ENCODE measurements at places on chromosomes 1 and 21. TPM values are rescaled to one million over a fixed set of nuclear protein-coding genes. Genes with fewer than 3 reads are reported as not detected.
A peak's percentile ranks its signal among the peaks of the same experiment; 100 is the strongest.

Gene TCEANC2
- total RNA-seq = 2.1 TPM

Gene AVPR1B
- not detected for total RNA-seq

Gene CDC42SE1
- total RNA-seq = 61.4 TPM

Gene MFN2
- 66.4 TPM for total RNA-seq

Gene TRIM45
- 0.90 TPM for total RNA-seq

Gene CATSPERE
- total RNA-seq = 0.39 TPM

Gene PEA15
- total RNA-seq = 83.1 TPM

Gene PTPRF
- 99.8 TPM for total RNA-seq

Gene FOXE3
- total RNA-seq = not detected

Gene BRINP3
- total RNA-seq = not detected

Gene SORT1
- total RNA-seq = 14.5 TPM

Gene PCP4L1
- not detected for total RNA-seq

DNA sequence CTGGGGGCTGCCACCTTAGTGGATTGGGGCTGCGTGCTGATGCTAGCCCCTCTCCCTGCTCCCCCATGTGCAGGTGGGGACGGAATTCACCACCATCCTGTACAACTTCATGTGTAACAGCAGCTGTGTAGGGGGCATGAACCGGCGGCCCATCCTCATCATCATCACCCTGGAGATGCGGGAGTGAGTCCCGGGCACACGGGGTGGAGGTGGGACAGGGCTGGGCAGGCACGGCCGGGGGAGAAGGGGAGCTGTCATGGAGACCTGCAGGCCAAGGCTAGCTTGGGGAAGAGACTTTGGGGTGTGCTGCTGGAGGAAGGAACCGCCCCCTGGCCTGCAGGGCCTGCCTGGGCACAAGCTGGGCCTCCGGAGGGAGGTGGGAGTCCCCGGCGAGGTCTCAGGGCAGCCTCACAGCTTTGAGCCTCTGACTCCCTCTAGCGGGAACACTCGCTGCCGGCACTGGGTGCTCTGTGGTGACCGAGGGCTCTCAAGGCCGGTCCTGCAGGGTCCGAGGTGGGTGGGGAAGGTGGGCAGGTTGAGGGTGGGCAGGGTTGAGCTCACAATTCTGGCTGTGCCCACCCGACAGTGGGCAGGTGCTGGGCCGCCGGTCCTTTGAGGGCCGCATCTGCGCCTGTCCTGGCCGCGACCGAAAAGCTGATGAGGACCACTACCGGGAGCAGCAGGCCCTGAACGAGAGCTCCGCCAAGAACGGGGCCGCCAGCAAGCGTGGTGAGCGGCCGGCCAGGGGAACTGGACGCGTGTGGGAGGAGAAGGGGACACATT, 25.0 kb upstream of the CCDC27 start:
- DNase-seq = peak; percentile 36

GRCh38 chr1:206856674-206857464, 8.6 kb upstream of the IL20 start:
- DNase-seq = no peak

DNA sequence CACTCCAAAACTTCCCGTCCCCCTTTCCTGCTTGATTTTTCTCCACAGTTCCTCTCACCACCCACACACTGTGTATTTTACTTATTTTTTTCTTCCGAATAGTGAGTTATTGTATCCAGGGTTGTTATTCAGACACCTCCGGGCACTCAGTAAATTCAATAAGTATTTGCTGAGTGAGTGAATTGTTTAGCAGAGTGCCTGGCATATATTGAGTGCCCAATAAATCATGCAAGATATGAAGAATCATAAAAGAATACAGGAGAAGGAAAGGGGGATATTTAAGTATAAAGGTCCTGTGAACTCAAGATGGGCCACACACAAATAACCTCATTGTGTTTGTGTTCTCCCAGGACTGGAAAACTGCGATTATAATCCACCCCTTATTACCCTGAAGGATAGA, 139.9 kb downstream of the GALNT2 start:
- no peak for DNase-seq

GRCh38 chr1:45535988-45536766, 14.4 kb upstream of the AKR1A1 start:
- no peak for DNase-seq

- no peak for DNase-seq
These were observed 3.7 kb downstream of the ADAMTS4 start for GRCh38 chr1:161195171-161195570.

- no peak for DNase-seq
These were observed 30.1 kb upstream of the PLEKHG5 start for GRCh38 chr1:6521536-6521935.

- DNase-seq = no peak
These were observed 1.1 kb upstream of the POMGNT1 start for GRCh38 chr1:46199233-46199749.

- no peak for DNase-seq
These were observed 26.7 kb downstream of the RC3H1 start for GRCh38 chr1:173995475-173995874.

DNA sequence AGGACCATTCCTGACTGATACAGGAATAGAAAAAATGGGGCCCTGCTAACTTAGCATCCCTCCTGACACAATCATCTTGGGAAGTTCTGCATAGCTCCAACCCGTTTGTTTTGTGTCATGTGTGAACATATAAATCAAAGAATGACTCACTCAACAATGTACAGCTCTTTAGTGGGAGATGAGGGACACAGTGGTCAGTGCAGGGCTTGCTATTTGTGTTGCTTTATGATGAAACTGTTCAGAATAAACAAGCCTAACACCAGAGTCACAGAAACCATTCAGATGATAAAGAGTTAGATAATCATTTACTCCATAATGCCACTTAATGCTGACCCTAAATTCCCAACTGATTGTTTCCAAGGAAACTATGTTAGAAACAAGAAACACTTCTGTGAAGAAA, 154.2 kb upstream of the ZNHIT6 start:
- DNase-seq = no peak

DNA sequence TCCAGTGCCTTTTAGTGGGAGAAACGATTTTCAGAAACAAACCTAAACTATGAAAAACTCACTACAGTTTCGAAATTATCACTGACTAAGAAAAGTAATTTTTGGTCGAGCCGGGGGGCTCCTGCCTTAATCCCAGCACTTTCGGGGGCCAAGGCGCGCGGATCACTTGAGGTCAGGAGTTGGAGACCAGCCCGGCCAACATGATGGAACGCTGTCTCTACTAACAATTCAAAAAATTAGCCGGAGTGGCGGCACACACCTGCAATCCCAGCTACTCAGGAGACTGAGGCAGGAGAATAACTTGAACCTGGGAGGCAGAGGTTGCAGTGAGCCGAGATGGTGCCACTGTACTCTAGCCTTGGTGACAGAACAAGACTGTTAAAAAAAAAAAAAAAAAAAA, 3.0 kb downstream of the CFHR3 start:
- DNase-seq = no peak

DNA sequence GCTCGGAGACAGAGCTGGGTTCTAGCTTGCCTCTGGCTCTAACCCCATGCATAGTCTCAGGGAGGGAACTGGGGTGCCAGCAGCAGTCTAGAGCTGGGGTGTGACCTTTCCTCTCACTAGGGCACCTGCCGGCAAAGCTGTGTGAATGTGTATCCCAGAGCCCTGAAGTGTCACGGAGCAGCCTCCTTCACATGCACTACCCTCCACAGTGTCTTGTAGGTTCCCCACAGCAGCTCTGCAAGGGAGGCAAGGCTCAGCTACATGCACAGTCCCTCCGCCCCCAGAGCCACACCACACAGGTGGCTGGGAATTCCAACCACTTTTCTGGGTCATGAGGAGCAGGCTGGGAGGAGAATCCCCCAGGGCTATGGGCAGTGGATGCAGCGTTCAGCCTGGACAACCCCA, 7.7 kb upstream of the HPCA start:
- DNase-seq = no peak

DNA sequence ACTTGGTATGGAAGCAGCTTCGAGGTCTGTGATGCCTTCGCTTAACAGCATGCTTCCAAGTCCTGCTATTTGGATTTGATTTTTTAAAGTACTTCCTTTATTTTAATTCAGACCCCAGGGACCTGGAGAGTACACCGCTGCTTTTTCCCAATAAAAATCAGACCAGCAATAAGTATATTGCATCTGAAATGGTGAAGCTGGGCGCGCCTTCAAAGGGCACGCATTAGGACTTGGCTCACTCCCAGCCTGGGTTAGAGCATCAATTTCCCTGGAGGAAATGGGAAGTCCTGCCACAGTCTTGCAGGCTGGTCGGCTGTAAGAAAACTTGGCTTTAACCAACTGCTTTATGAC, 325.1 kb downstream of the RRAGC start:
- no peak for DNase-seq

- DNase-seq = no peak
These were observed 268.5 kb downstream of the BRINP2 start for GRCh38 chr1:177439301-177439700.

DNA sequence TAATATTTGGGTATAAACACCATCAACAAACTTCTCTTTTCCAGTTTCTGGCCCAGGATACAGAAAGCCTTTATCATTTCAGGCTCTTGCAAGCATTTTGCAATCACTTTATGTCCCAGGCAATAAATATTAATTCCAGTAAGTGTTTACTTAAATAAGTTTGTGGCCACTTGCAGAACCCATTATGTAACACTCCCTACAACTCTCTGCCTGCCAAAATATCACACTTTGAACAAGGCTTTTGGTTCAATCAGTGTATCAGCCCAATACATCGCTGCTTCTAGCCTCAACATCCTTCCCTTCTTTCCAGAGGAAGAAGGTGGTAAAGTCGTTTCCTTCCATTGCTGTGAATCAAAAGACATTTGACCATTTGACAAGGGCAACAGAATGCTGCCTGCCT, 203.0 kb upstream of the USP25 start:
- DNase-seq = no peak

GRCh38 chr21:28212061-28212460, 780.6 kb downstream of the LTN1 start:
- no peak for DNase-seq

DNA sequence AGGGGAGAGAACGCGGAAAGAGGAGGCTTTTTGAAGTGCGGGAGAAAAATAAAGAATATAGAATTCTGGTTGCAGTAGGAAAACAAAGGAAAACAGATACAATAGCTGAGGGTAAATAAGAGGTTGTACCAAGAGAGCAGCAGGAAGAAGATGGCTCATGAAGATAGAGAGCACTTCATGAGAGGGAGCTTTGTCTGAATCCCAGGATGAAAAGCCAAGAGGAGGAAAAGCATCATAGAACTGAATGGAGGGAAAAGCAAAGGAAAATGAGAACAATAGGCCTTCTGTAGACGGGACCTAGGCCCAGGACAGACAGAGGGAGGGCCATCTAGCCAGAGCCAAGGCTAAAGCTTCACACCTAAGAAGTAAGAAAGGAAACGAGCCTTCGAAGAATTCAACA, 49.5 kb downstream of the ATP6V1G3 start:
- peak; percentile 10 for DNase-seq

GRCh38 chr1:239952348-239953308, 139.1 kb upstream of the FMN2 start:
- no peak for DNase-seq

- no peak for DNase-seq
These were observed 93.6 kb downstream of the SNRPE start for GRCh38 chr1:203954788-203955552.

GRCh38 chr1:83887483-83887882, 111.4 kb downstream of the TTLL7 start:
- no peak for DNase-seq

DNA sequence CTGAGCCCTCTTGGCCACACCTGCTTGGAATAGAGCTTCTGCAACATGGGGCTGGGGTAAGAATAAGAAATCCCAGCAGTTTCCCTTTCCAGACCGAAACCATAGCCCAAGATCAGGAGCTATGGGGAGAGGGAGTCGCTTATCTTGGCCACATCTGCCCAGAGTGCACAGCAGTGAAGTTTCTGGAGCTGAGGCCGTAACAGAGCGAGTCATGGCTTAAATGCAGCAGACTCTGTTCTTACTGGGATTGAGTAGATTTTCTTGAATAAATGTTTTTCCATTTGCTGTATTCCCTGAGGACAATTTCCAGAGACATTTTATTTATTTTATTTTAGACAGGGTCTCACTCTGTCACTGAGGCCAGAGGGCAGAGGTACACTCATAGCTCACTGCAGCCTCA, 33.5 kb downstream of the CFAP57 start:
- peak; percentile 29 for DNase-seq

DNA sequence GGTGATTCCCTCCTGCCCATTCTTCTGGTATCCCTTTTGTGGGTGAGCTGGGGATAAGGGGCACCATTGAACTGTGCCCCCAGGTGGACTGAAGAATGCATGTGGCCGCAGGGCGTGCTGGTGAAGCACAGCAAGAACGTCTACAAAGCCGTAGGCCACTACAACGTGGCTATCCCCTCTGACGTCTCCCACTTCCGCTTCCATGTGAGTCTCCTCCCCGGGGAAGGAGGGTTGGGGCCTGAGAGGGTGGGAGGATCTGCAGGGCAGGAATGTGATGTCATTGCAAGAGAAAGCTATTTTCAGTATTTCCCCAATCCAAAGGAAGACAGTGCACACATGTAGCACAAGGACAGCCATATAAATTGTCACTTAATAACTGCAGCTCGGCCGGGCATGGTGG, 7.5 kb upstream of the KPNA6 start:
- DNase-seq = no peak

DNA sequence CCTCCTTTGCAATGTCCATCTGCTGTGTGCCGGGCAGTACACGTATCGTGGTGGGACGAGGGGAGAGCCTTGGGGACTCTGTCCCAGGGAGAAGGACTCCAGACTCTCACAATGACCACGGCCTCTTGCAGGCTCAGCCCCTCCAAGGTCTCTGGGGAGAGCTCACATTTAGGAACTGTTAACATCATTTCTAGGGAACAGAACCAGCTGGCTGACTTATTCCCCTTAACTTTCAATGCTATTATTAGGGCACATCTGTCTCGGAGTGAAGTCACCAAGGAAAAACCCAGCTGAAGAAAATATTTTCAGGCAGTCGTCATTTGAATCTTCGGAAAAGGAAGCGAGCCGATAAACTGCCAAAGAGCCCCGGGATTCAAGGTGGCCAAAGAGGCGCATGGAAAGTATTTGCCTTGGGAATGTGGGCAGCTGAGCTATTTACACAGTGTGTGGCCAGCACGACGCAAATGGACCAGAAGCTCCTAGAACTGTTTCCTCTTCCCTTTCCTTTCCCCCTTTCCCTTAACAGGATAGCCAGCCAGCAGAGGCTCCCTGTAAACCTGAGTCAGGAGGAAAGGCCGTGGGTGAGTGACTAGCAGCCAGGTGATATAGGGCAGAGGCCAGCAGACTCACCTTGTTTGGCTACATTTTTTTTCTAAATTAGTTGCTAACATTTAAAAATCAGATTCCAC, 74.5 kb downstream of the ITPKB start:
- DNase-seq = peak; percentile 76

- DNase-seq = no peak
These were observed 176.9 kb upstream of the CAMK1G start for GRCh38 chr1:209406595-209406994.
